ENCODE measurements at places on chromosomes 3 and 15.
A peak's percentile ranks its signal among the peaks of the same experiment; 100 is the strongest.

GRCh38 chr15:98713585-98714001 lies 65.3 kb downstream of the IGF1R start:
- no peak for DNase-seq

GRCh38 chr15:34366271-34367065 lies 528 bp downstream of the LPCAT4 start:
- peak; percentile 39 for DNase-seq

GRCh38 chr3:133476971-133477375 lies 77.1 kb downstream of the BFSP2 start:
- DNase-seq = no peak

DNA sequence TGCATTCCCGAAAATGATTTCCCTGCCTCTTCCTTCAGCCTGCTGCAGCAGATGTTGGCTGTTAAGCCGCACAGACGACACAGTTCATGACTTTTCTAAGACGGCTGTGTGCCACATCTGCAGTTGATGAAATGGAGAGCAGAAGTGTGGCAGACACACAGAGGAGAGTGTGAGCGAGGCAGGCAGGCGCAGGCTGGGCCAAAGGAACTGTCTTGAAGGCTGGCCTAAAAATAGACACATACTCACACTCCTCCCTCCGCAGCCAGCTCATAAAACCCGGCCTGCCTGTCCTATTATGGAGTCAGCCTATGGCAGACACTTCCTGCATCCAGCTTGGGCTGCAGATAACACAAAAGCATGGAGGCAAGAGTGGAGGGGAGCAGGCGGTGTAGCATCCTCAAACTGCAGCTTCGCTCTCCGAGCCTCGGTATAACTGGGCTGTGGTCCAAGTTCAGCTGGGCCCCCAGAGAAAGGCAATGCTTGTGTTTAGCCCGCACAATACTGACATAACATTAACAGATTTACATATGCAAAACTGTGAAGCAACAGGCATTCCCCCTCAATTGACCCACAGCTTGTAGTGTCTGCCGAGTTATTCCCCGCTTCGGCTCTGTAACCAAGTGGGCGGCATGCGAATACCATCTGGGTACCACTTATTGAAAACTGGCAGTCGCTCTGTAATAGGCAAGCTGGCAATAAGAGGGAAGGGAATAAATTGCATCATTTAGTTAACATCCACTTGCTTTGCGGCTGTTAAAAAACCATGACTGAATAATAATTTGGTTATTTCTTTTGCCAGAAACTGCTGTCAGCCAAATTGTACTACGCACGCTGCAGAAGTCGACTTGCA lies 40.8 kb downstream of the FOXP1 start:
- DNase-seq = no peak

GRCh38 chr15:38528294-38528693 lies 36.3 kb downstream of the RASGRP1 start:
- no peak for DNase-seq

- DNase-seq = peak; percentile 46
These were observed 694 bp downstream of the ABTB1 start for GRCh38 chr3:127673191-127674100.

DNA sequence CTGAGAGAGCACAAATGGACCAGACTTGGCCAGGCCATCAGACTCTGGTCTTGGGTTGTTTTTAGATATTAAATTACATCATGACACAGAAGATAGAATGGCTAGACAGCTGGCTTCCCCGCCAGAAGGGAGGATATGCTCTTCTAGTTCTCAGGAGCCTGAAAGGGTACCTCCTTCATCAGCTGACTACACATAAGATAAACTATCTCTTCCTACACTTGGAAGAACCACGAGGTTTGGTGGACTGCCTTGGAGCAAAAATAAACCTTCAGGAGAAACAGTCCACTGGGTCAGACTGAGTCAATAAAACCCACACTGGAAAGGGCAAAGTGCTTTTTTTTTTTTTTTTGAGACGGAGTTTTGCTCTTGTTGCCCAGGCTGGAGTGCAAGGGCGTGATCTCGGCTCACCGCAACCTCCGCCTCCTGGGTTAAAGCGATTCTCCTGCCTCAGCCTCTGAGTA lies 26.3 kb upstream of the DYNC1LI1 start:
- DNase-seq = no peak

DNA sequence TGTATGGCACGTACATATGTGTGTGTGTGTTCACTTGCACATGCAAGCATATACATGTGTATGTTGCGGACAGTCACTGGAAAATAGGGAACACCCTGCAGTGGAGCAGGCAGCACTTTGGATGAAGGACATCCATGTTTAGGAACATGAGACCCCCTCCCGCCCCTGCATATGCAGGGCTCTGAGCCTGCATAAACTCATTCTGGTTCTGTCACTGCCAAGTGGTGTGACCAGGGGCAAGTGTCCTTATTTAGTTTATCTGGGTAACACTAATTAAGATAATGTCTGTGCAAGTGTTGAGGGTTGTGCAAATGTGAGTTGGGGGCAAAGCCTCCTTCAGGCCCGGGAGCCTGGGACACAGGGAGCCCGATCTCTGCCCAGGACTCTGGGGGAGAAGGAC lies 105.7 kb downstream of the CORO2B start:
- DNase-seq = no peak

DNA sequence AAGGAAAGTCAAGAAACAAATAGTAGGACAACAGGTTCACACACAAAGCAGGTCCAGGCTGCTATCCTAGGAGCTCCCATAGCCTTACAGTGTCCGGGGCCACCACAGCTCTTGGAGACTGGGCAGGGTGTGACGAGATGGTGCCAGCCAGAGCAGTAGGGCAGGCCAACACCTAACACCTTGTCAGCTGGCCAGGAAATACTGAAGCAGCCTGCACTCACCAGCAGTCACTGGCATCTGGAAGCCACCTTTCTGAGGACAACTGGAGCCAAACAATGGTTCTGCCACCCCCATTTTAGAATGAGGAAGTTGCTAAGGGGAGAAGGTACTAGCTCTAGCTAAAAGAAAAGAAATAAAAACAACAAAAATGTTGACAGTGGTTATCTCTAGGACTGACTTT lies 47.2 kb downstream of the CCDC12 start:
- DNase-seq = no peak

DNA sequence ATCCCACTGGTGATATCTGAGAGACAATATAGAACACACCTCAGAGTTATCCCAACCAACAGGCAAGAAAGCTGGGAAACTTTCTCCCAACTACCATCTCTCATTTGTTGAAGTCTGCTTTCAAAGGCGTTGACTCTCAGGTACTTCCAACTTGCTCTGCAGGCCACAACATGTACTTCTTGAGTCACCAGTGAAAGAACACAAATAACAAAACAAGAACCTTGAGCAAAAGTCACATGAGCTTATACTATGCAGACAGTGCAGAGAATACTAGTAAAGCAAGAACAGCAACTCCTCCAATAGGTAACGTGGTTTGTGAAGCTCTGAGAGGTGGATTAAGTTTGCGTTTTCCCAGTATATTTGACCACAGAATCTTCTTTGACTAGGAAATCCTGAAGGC lies 20.6 kb downstream of the SNTN start:
- DNase-seq = no peak

GRCh38 chr3:41243183-41243582 lies 43.9 kb downstream of the CTNNB1 start:
- peak; percentile 60 for DNase-seq

DNA sequence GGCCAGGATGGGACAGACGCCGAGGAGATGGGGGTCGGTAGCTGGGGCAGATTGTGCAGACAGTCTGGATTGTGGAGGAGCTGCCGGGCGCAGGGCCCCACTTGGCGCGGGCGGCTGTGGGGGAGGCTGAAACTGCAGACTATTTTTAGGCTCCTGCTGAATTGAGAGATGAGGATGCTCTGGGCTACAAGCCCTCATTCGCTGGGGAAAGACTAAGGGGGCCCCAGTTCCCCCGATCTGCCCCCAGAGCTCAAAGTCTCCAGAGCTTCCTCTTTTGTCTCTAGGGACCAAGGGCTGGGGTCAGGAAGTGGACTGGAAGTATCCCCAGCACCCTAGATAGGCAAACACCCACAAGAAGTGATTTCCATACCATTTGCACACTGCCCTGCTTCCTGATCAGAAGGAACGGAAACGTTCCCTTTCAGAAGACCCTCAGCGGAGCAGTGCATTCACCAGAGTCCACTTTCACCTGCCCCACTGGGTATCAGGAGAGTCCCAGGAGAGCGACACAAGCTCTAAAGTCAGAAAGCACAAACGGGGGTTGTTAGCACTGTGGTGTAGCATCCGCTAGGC lies 29.7 kb downstream of the SEMA7A start:
- DNase-seq = no peak

DNA sequence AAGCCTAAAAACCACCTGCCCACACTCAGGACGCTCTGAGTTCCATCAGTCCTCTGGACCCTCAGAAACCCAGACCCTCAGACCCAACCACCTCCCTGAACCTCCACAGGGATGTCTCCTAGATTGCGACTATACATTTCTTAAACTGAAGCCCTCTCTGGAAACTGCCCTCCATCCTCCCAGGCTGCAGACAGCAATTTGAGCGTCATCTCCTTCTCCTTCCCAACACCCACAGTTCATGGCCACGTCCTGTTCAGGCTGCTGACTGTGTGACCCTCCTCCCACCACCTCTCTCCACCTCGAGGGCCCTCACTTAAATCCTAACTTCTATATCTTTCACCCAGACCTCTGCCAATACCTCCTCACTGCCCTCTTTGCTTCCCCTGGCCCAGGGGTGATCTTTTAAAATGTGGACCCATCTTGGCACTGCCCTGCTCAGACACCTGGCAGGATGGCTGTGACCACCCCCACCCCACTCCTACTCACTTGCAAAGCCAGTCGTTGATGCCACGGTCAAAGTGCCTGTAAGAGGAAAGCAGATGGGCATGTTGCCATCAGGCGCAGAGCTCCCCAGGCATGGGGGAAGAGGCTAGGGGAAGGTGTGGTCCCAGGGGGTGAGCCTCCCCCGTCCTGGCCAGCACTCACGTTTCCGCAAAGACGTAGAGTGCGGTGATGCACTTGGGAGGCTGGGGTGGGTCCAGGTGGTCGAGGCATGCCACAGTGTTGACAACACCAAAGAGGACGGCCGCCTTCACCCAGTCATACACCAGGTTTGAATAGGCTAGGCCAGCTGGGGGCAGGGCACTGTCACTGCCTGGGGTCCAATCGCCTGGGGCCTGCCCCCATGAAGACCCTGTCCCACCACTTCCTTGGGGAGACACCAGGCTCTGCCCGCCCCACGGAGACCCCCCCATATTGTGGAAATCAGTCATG lies 6.0 kb downstream of the HHATL start:
- DNase-seq = no peak

GRCh38 chr3:35674451-35675109 lies 35.3 kb downstream of the ARPP21 start:
- no peak for DNase-seq

DNA sequence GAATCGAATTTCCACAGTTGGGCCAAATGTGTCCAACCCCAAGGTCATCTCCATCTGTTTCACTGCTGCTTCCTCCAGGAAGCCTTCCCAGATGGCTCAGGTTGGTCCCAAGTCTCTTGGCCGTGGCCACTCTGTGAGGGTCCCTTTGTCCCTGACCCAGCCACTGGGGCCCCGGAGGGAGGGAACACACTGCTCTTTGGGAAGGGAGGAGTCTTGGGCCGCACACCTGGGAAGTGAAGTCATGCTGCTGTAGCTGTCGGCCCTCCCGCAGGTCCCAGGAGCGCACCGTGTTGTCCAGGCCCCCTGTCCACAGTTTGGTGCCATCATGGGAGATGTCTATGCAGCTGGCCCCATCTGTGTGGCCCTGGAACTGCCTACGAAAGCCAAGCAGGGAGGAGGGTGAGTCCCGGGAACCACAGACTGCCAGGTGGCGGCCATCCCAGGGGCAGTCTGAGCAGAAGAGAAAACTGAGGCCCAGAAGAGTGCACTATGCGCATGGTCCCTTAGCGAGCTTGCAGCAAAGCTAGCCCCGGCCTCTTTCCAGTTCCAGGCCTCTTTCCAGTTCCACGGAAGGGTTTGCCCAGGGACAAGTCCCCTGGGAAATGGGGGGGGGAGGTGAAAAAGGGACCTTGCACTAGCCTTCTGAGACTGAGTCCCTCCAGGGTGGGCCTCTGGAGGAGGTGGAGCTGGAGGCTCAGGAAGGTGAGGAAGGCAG lies 44.6 kb downstream of the TLE3 start:
- DNase-seq = no peak

- peak; percentile 69 for DNase-seq
These were observed 28.2 kb downstream of the NEK4 start for GRCh38 chr3:52742418-52743041.

- DNase-seq = no peak
These were observed 1.1 kb upstream of the GK5 start for GRCh38 chr3:142226474-142226873.

DNA sequence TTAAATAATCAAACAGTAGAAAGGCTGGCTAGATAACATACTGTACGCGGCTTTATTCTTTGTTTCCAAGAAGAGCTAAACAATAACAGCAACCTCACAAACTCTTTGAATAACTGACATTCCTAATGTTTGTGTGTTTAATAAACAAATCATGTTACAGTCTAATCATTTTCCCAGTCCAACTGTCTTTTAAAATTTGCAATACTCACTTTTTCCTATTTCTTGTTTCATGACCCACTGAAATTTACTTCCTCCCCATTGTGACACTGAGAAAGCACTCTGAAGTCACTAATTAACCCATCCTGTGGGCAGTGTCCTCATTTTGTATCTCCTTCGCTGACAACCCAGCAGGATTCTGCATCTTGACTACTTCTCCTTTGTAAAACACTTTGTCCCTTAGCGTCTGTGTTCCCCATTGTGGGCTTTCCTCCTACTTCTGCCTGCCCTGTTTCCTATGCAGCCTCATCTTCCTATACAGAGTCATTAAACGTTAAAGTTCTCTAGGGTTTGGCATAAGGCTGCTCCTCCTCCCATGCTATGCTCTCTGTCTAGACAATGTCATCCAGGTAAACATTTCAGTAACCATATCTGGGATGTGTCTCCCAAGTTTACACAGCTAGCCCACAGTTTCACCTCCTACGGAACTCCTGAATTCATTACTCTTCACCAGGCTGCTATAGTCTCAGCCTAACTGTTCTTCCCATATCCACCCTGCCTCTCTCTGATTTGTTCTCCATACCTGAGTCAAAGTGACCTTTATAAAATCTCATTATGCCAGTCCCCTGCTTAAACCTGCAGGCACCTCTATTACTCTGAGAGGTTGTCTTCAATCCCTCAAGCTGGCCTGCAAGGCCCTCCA lies 148.9 kb downstream of the GREM1 start:
- no peak for DNase-seq

DNA sequence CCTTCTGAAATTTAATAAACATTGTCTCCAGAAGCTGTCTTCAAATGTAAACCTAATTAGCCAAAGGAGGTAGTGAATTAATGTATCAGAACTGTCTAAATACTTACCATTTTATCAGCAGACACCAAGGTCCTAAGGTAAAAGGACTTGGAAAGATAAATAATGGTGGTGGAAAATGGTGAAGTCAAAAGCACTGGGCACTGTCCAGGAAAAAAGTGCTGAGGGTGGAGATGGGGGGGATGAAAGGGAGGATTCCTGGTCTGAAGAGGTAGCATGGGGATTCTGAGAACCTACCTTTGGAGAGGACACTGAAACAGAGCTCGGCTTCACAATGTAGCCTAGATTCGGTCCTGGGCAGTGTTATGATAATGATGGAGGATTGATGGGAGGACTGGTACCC lies 149.0 kb upstream of the DPH6 start:
- no peak for DNase-seq

GRCh38 chr15:42324308-42324707 lies 35.0 kb upstream of the CAPN3 start:
- DNase-seq = peak; percentile 28

GRCh38 chr15:48940508-48940907 lies 23.2 kb downstream of the SHC4 start:
- peak; percentile 88 for DNase-seq
